Prostate gland (tissue), 2 donors: ENCODE measurements at places on chromosomes 5 and 9. TPM values are rescaled to one million over a fixed set of nuclear protein-coding genes. Genes with fewer than 3 reads are reported as not detected.

The GPR21 gene
- not detected for total RNA-seq

- DNase-seq: no peak
Measured at GRCh38 chr9:114906922-114907571, 23.3 kb downstream of the TNFSF8 start.

GRCh38 chr9:78252616-78253015 lies 16.7 kb downstream of the CEP78 start:
- DNase-seq: no peak

GRCh38 chr9:124831642-124832364 lies 21.5 kb upstream of the WDR38 start:
- DNase-seq: no peak

DNA sequence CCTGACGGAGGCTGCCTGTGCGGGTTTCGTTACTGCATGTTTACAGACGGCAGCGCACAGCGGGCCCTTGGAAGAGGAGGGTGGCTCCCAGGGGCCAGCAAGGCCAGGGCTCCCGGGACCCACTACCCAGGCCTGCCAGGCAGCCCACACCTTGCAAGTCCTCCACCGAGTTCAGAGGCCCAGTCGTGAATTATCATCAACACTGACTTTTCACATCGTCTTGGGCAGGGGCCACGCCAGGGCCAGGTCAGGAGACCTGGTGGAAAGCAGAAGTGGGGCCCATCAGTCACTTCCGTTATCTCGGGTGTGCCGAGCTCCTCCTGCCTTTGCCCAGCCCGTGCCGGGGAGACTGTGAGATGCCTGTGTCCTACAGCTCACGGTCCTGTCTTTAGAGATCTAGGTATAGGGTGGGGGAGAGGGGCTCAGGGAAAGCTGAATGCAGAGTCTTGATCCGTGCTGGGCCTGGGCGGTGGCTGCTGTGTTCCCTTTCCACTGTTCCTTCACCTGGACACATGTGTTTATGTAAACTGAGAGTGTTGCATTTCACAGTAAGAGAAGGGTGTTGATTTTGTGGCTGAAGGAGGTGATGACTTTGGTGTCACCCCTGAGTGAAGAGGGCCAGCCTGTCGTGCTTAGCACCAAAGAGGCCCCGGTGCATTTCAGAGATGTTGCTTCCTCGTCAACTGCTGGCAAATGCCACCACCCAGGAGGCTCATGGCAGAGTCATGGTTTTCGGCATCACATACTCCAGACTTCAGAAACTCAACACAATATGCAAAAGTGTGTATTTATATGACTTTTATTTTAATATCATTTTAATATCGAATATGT lies 175.2 kb downstream of the GAPVD1 start:
- no peak for DNase-seq

- DNase-seq: no peak
Measured at GRCh38 chr5:181207960-181208253, 2.9 kb upstream of the TRIM7 start.

- DNase-seq: no peak
Measured at GRCh38 chr5:62486672-62487071, 74.1 kb downstream of the IPO11 start.

The SPATA31E1 gene
- total RNA-seq: not detected

GRCh38 chr9:112006361-112007020 lies 109.9 kb downstream of the UGCG start:
- DNase-seq: no peak

- DNase-seq: no peak
Measured at GRCh38 chr5:55030220-55030619, 6.2 kb downstream of the GZMK start.

DNA sequence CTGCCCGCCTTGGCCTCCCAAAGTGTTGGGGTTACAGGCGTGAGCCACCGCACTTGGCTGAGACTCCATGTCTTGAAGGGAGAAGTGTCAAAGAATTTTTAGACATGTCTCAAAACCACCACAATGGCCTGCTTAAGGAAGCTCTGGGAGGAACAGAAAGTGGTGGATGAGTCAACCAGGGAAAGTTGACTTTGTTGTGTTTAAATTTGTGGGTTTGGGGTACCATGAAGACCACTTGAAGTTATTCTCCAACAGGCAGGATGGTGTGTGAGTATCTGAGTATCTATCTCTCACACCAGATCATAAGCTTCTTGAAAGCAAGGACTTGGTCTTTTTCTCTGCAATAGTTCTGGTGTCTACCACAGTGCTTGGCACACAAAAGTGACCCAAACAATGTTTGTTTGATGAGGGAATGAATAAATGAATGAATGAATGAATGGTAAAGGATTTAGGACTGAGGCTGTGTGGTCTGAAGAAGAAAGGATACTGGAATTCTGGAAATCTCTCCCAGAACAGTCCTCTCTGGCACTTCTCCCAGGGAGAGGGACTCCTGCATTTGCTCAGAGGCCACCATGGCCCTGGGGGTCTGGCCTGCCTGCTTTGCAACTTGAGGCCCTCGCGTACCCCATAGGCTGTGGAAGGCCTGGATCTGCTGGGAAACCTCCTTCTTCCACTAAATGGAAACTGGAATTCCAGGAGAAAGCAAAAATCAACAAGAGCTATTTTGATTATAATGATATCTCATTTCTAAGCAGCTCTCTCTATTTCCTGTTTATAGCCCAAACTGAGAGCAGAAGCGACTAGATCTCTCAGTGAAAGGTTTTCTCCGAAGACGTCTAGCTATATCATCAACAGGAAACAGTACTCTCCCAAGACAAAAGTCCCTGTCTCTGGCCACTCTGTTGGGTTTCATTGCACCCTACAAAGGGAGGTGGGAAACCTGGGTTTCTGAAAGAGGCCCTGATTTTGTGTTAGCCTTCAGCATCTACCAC lies 187.9 kb downstream of the PALM2AKAP2 start:
- DNase-seq: no peak

GRCh38 chr9:132791699-132792240 lies 86.3 kb downstream of the AK8 start:
- no peak for DNase-seq

The MARCOL gene
- total RNA-seq: not detected

The TAS2R1 gene
- total RNA-seq: not detected

DNA sequence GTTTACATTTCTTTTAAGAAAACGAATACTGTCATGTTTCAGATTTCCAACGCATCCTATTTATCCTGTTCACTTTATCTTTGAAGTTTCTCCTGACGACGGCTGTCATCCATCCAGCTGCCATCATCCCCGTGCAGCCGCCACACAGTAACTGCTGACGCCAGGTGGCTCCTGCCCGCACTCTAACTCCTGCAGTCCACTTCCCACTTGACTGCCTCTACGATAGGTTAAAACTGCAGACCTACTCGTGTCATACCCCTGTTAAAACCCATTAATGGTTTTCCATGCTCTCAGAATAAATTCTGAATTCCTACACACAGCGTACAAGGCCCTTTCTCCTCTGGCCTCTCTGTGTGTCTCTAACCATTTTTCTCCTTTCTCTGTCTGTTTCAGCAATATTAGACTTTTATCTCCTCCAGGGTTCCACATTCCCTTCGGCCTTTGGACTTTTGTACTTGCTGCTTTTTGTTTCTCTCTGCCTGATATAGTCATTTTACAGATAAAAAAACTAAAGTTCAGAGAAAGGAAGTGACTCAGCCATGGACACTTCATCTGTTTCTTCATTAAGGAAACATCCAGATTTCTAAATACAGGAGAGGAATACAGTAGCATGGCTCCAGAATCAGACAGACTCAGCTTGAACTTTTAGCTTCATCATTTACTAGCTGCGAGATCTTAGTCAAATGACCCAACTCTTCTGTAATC lies 84.9 kb downstream of the ADAMTS12 start:
- no peak for DNase-seq

The GRXCR2 gene
- not detected for total RNA-seq

DNA sequence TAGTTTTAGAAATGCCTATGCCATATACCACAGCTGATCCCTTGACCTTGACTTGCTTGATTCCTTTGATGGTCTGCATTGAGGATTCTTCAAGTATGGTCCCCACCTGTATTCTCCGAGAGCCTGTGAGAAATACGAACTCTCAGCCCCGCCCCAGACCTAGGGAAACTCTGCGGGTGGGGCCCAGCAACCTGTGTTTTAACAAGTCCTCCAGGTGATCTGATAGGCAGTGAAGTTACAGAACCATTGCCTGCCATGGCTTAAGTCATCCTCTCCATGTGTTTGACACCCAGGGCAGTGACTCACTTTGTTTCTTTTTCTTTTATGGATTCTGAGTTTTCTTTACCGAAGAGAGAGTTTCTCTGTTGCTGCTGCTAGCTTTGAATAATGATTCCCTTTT lies 18.5 kb downstream of the FRMPD1 start:
- DNase-seq: no peak

GRCh38 chr5:179698935-179699615 lies at the start of gene CANX:
CANX (plus strand) TSS chr5:179698967; CDS start chr5:179705682, 6,715 bp downstream.
- DNase-seq: no peak

The KCNMB1 gene
- total RNA-seq: 9.1 TPM
